ENCODE measurements at places on chromosomes 1 and 21.

DNA sequence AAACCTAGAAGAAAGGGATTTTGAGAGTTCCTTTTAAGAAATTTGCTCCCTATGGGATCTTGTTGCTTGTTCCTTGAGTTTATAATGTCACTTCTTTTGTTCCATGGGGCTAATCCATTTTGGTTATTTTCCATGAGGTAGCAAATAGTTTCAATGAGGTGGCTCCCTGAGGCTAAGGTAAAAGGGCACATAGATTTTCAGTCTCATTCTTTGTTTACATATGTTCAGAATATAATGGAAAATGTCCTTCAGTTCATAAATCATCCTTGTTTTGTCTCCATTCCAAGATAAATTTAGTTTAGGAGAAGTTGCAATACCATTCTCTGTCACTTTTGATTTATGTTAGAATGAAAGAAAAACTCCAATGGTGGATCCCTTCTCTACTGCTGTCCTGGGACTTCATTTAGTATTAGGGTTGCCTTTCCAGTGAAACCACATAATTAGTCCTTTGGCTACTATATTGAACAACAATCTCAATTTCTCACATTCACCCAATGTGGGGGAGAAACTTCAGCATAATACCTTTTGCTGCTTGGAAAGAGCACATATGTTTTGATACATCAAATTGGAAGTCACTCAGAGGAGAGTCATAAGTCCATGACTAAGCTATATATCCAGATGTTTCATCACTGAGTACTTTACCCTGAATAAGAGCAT lies 80.9 kb upstream of the ADAMTS5 start:
- DNase-seq: no peak

- peak; percentile 32 for DNase-seq
Observed at GRCh38 chr1:53172426-53173128, 24.0 kb upstream of the CPT2 start.

- DNase-seq: no peak
Observed at GRCh38 chr21:38952890-38953289, 147.2 kb downstream of the ETS2 start.

DNA sequence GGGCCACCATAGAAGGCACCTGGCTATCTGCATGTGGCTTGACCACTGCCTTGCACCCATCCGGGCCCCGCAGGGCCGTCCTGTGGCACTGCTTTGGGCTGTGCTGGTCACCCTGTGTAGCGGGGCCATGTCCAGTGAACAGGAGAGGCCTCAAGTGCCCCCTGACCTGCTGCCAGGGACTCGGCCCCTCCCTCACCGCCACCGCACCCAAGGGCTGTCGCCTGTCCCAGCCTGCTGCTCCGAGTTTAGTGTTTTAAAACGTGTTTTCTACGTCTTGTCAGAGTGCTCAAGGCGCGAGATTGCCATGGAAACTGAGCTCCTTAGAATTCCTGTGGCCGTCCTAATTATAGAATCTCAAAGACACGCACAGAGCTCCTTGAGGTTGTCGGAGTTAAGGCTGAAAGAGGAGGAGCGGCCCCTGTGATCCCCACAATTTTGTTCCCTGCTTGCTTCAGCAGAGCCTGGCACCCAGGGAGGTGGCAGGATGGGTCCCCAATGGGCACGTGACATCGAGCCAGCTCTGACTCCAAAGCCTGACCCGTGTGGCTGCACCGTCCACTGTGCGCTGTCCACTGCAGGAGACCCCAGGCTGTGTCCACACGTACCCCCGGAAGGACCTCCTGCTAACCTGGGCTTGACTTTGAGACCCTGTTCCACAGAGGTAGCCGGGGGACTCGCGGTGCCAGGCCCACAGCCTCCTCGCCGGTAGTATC lies 66.2 kb downstream of the FAAP20 start:
- DNase-seq: no peak

Measured in NCI-H510A (cell line).